ENCODE measurements at places on chromosomes 1 and 21.

DNA sequence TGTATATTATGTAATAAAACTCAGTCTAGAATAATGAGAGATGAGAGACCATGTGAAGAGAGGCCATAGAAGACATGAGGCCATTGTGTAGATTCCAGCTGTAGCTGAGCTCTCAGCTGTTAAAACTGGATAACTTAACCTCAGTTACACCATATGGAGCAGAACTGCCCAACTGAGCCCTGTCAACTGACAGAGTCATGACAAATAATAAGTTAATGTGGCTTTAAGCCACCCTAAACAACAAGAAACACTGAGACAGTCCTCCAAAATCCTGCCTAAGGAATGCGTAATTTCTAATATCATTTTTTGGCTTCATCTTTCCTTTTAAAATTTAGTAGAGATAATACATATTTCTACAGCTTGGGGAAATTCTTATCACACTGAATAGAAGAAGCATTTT lies 580.0 kb upstream of the RGS18 start:
- DNase-seq: no peak

DNA sequence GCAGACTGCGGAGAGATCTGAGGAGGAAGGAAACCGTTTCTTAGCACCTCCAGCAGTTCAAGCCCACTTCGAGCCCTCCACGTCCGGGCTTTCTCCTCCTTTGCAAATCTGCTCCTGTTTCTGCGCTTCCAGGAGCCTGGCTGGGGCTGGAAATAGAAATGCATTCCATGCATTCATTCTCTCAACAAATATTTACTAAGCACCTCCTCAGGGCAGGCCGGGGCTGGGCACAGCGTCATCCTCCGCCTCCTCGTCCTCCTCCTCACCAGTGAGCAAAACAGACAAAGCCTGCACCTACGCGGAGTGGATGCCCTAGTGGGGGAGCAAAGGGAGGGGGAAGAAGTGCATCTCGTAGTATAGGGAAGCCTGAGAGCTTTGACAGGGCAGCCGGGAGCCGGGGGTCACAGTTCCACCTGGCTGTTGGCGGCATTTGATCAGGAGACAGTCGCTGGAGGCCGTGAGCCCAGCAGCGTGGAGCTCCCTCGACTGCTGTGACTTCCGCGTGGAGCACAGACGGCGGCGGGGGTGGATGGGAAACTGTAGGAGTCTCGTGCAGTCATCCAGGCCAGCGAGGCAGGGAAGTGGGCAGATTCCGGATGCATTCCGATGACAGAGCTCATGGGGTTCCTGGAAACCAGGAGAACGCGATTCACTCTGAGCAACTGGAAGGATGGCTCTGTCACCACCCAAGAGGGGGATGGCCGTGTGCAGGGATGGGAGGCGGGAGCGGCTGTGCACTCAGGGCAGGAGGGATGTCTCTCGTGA lies 93.5 kb downstream of the SIK1 start:
- DNase-seq: no peak

DNA sequence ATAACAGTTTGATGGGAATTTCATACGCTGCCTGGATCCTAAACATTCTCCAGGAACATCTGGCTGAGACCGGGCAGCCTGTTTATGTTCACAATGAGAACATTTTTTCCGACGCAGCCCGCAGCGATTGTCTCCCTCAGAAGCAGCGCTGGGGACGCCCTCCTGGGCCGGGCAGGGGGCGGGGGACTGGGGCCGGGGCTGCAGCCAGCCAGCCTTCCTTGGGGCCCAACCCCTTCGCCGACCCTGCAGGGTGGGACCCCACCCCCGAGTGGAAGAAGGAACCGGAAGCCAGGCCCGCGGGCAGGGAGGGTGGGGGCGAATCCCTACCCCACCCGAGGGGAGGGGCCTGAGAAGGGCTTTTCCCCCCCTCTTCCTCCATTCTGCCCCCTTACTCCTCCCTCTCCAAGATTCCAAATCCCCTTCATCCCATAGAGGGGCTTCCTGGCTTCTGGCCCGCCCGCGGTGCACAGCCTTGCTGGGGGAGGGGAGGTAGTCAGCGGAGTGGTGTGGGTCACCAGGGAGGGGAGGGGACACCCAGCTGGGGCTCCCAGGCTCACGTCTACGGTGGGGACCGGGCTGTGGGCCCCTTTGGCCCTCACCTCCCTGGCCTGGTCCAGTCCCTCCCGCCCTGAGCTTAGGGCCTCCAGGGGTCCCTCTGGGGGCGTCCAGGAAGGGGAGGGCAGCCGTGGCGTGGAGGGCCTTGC lies 60.6 kb downstream of the WNT9A start:
- DNase-seq: peak; percentile 20

GRCh38 chr1:232765542-232765941 lies 39.7 kb upstream of the MAP10 start:
- no peak for DNase-seq

- DNase-seq: no peak
These were observed 5.0 kb downstream of the OR10J1 start for GRCh38 chr1:159444511-159444910.

DNA sequence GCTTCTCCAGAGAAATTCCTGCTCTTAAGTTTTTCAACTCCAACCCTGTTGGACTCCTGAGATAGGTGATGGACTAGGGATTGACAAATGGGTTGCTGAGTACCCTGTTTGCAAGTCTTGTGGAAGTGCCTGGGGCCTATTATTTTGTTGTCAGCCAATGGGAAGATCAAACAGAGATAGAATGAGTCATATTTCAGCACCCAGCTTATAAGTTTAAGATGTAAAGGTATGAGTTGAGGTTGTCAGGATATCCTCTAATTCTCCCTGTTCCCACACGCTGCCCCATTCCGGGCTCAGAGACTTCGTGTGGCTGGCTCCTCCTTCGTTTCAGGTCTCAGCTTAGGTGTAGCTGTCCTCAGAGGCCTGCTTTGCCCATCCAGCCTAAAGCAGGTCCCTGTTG lies 91.8 kb downstream of the CENPF start:
- DNase-seq: no peak

DNA sequence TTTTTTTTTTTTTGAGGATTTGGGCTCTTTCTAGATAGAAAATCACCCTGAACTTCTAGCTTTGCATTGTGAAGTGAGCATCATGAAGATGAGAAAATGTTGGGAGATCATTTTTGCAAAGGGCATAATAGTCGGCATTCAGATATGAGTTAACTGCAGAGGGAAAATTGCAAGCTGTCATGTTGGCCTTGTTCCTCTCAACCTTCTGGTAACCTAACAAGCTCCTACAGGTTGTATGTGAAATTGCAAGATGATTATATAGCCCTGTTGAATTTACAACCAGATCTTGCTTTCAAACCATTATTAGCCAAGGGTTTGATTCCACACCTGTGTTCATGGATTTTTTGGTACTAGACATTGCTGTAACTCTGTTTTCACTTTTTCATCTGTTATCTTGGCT lies 2.2 kb downstream of the ELOA start:
- DNase-seq: no peak

GRCh38 chr1:52938183-52938451 lies 11.0 kb downstream of the SCP2 start:
- DNase-seq: no peak

- DNase-seq: no peak
These were observed 88.5 kb downstream of the TTLL7 start for GRCh38 chr1:83910461-83910860.

DNA sequence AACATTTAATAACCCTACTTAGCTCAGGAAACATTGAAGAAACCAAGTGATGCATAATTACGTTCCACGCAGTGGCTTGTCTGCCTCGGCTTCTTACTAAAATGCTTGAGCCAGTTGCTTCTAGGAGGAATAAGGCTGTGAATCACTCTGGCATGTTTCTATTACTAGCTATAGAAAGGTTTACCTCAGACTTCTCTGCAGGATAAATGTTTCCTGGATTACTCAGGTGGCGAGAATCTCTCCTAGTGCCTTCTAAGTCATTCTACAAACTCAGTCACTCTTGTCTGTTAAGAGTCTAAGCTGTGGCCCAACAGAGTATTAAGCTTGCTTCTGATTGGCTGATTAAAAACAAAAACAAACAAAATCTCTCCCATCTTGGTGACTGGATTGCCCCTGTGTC lies 92.0 kb upstream of the RALGPS2 start:
- no peak for DNase-seq

DNA sequence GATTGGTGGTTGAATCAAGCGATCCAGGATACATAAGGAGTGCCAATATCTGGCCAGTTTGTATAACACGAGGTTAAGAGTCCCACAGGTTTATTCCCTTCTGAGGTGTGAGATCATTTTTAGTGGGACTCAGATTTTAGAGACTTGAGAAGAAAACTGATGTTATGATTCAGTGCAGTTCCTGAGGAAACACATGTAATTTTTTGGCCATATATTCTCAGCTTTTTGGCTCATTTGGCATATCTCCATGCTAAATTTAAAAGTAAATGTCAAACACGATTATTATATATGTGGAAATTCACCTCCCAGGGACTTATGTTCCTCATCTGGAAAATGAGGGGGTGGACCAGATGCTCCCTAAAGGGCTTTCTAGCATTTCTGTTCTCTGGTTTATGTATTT lies 39.2 kb upstream of the SERBP1 start:
- DNase-seq: no peak

- no peak for DNase-seq
These were observed 5.9 kb downstream of the HMGN2 start for GRCh38 chr1:26478159-26478558.

GRCh38 chr1:168053681-168054080 lies 83.0 kb downstream of the GPR161 start:
- no peak for DNase-seq

GRCh38 chr1:31796707-31797106 lies 19.1 kb downstream of the SPOCD1 start:
- no peak for DNase-seq

DNA sequence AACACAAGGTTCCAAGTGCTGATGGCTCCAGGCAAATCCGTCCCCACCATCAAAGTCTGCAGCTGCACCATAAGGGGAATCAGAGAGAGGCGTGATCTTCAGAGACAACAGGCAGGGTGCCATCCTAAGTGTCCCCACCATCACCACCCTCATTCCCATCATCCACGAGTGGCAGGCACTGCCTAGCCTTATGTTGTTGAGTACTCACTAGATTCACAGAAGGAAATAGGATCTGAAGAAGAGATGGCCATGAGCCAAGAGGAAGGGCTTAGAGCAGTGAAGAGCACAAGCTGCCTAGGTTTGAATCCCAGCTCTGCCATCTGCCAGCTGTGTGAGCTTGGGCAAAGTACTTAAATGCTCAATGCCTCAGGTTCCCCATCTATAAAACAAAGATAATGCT lies 207.3 kb upstream of the CSF3R start:
- no peak for DNase-seq

DNA sequence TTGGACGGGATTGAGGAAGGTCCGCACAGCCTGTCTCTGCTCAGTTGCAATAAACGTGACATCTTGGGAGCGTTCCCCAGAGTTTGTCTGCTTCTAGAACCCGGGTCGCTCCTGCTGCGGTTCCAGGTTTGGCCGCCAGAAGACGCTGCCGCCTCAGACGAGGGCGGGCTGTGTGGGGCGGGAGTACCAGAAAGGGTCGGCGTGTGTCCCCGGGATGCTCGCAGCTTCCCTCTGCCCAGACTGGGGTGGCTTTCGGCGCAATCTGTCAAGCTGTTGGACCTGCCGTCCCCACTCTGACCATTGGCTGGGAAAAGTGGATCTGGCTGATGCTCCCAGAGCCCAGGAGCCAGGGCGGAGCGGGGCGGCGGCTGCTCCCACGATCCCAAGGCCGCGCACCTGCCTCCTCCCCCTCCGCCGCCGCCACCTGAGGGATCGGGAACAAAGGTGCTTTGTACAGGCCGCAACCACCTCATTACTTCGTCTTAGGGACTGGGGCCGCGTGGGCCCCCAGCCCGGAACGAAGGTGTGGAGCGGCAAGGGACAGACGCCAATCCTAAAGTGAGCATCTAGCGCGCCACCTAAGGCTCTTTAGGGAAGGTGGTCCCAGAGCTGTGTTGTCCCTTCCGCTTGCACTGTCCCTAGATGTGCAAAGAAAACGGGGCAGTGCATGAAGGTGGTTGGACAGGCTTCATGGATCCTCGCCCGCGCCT lies 683 bp upstream of the EFNA4 start:
- peak; percentile 90 for DNase-seq

GRCh38 chr1:204742676-204743251 lies 57.2 kb upstream of the LRRN2 start:
- DNase-seq: no peak

DNA sequence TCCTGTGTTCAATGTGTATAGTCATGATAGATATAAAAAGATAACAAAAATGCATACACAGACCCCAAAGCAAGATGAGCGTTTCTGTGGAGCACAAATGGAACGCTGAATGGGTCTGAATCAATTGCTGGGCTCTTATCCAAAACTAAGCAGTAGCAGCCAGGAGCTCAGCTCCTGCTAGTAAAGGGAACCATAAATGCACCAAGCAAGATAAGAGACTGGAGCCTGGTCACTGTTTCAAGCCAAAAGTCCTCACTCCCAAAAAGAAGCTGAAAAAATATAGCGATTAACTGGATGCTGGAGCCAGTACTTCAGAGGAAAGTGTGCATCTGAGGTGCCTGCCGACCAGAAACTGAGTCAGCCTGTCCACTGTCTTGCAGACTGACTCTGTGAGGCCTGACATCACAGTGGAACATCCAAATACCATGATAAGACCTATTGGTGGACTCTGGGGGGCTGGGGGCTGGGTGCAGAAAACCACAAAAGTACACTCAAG lies 68.9 kb downstream of the LRRC8C start:
- peak; percentile 71 for DNase-seq

- DNase-seq: no peak
These were observed 6.0 kb upstream of the TFF3 start for GRCh38 chr21:42321231-42321630.

DNA sequence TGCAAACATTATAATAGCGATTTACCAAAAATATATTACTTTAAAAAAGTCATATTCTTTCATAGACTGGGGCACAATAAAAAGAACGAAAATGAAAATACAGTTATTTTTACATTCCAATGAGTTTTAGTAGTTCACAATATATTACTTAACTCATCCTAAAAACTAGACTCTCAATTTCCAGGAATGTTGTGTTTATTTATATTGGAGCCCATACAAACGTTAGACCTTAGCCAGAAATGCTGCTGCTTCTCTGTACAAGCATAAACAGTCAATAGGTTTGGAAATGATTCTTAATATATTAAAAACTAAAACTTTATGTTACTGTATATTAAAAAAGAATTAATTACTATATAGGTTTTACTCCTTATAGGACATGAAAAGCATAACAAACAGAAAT lies 302.3 kb downstream of the BRINP3 start:
- DNase-seq: no peak

All from activated naive CD8-positive, alpha-beta T cell treated with anti-CD3 and anti-CD28 coated beads, Interleukin-2, amount 50 U/mL, for 24 hours (primary cell).